ENCODE measurements at places on chromosomes 11 and 22.
A peak's percentile ranks its signal among the peaks of the same experiment; 100 is the strongest.

GRCh38 chr11:129530154-129530895 is 154.7 kb downstream of the BARX2 start:
- no peak for DNase-seq

GRCh38 chr22:27348634-27349033 is 452.9 kb downstream of the MN1 start:
- peak; percentile 10 for DNase-seq

- no peak for DNase-seq
These were observed 48.3 kb downstream of the RAB30 start for GRCh38 chr11:83023410-83023809.

GRCh38 chr11:11366793-11367192 is 13.7 kb upstream of the CSNK2A3 start:
- peak; percentile 19 for DNase-seq
